ENCODE measurements at places on chromosomes 7 and 10.

GRCh38 chr7:100130608-100131453 lies 4.1 kb downstream of the MBLAC1 start:
- peak; percentile 72 for DNase-seq

- no peak for DNase-seq
These were observed 94.9 kb upstream of the EEPD1 start for GRCh38 chr7:36058020-36058592.

- DNase-seq = no peak
These were observed 117.6 kb upstream of the TCF7L2 start for GRCh38 chr10:112832361-112832878.

DNA sequence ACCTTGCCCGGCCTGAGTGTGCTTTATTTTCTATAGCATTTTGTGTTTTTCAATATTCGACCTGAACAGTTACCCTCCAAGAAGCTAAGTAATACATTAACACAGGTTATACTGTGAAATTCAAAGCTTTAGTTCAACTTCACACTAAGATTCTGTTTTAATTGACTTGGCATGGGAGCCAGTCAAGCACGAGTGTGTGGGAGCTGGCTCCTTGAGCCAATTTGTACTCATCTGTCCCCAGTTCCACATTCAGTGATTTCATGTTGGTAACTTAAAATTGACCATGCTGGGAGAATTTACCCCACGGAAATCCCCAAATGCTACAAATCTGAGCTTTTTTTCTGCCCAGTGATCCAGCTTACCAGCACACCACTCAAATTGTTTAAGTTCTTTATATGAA lies 20.3 kb downstream of the TSPAN12 start:
- no peak for DNase-seq

DNA sequence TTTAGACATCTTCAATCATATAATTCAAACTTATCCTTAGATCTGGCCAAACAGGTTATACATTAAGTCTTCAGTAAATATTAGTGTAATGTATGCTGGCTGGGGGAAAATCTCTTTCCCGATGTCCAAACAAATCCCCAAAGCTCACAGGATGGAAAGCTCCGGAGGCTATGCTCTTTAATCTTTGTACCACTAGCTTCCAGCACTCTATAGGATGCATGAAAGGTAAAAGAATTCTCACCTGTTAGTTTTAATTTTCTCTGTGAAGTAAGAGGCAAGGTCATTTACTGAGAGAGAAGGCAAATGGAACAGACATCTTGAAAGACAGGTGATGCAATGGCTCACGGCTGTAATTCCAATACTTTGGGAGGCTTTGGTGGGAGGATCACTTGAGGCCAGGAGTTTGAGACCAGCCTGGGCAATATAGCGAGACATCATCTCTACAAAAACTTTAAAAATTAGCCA lies 99.8 kb upstream of the KIF5B start:
- DNase-seq = no peak

- no peak for DNase-seq
These were observed 153.6 kb upstream of the ZMIZ1 start for GRCh38 chr10:78915190-78915518.

DNA sequence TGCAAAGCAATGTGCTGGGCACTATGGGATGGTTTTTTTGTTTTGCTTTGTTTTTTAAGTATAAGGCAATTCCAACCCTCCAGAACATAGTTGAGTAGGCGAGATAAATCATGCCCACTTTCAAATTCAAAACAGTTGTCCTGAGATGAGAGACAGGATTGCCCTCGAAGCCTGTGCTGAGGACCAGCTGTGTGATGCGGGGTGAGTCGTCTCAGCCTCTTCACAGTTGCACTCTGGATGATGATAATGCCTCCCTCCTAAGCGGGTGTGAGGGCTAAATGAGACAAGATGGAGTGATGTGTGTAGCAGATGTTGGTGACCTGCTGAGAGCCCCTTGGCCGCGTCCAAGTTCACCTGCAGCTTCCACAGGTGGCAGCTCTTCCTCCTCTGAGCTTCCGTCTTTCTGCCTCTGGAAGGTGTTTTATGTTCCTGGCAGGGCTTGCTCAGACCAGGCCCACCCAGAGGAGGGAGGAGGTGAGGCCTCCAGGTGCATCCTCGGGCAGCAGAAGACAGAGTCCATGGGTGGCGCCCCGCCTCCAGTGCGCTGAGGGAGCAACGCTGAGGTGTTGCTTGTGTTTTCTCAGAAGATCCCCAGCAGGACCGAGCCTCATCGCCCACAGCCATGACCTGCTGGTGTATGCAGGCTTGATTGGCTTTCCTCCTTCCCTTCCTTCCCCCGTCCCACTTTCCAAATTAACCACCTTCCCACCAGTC lies 30.6 kb downstream of the ECHDC3 start:
- DNase-seq = no peak

- DNase-seq = no peak
These were observed 226.4 kb upstream of the HABP2 start for GRCh38 chr10:113326160-113327111.

DNA sequence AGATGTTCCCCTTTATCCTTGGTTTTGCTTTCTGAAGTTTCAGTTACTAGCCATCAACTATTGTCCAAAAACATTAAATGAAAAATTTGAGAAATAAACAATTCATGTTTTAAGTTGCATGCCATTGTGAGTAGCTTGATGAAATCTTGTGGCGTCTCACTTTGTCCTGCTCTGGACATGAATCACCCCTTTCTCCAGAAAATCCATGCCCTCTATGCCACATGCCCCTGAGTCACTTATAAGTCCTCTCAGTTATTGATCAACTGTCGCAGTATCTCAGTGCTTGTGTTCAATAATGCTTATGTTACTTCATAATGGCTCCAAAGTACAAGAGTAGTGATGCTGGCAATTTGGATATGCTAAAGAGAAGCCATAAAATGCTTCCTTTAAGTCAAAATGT lies 208.0 kb upstream of the FERD3L start:
- no peak for DNase-seq

- DNase-seq = no peak
These were observed 35.1 kb downstream of the BET1 start for GRCh38 chr7:93968911-93969620.

DNA sequence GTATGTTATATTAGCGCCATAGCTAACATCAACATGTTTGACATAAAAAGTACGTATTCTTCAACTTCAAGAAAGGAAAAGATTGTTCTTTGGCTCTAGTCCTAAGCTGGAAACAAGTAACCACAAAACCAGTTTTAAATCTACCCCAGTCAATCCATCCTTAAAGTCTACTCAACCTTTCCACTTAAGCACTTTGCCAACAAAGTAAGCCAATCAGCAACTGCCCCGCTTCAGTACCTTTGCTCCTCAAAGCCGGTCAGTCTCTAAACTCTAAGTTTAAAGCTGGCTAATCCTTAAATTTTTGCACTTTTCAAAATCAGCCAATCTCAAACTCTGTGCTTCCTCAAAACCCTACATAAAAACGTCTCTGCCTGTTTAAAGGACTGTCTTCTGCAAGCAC lies 8.1 kb downstream of the ZNF438 start:
- no peak for DNase-seq

DNA sequence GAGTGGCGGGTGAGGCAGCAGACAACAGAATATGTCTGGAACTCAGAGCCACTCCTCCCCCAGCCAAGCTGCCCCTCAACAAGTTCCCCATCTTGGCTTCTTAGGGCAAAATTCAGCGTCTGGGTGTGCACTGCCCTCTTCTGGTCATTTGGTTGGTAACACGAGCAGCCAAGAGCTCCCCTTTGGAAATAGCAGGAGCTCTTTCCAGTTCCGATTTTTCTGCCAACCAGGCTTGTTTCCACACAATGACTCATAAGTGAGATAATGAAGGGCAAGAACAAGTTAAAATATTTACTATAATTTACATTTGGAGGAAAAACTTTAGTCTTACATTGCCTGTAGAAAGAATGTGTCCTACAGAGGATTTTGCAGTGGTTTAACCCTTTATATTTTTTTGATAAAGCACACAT lies 70.5 kb downstream of the ADCYAP1R1 start:
- DNase-seq = no peak

DNA sequence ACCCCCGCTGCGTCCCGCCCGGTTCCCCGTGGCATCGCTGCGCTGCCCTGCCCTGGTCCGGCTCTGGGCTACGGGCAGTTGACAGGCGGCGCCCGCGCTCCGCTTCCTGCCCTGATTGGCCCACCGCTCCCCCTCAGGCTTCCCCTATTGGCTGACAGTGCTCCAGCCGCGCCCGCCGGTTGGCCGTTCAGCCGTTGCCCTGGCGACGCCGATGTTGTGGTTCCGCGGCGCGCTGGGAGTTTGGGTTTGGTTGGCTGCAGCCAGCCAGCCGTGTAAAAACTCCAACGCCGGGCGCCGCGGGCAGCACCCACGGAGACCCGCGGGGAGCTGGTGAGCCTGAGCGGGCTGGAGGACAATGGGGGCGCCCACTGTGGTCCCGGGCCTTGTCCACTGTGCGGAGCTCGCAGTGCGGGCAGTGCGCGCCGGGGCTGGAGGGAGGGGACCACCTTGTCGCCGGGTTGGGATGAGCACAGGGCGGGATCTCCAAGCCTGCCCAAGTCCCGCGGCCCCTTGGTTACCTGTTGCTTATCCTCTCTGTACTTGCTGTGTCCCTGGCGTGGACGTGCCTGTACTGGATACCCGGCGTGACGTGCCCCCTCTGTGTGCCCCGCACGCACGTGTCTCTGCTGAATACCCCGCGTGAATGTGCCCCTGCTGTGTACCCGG lies at the start of gene C7orf57:
Gene C7orf57 (plus strand): TSS at position 243 of the 666 bp plus-strand sequence. CDS start 766 bp downstream, outside the sequence.
- DNase-seq = peak; percentile 86

Data from T-helper 17 cell (primary cell).